GM04504 (cell line): ENCODE measurements at places on chromosomes 12 and 14.

- DNase-seq: no peak
Measured at GRCh38 chr14:104545151-104545941, 34.2 kb upstream of the C14orf180 start.

DNA sequence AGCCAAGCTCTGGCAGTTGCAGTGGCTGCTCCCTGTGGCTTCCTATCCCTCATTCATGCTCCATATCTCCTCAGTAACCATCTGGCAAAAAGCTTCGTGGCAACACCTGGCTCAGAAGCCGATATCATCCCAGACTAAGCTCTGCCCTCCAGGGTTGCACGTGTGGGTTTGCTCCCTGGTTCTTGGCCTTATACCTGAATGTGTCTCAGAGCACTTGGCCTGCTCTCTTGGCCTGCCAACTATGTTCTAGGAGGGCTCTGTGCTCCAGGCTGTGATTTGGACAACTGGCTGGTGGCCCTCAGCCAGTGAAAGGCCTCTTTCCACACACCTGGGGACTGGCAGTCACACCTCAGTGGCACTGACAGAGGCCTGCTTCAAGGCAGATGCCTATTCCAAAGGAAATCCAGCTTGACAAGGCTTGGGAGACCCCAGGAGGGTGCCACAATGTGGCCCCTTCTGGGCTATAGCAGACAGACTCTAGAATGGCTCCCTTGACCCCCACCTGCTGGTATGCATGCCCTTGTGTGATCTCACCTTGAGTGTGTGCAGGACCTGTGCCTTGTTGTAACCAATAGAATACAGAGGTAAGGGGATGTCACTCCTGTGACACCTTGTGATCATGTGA lies 10.5 kb downstream of the PLD4 start:
- no peak for DNase-seq

DNA sequence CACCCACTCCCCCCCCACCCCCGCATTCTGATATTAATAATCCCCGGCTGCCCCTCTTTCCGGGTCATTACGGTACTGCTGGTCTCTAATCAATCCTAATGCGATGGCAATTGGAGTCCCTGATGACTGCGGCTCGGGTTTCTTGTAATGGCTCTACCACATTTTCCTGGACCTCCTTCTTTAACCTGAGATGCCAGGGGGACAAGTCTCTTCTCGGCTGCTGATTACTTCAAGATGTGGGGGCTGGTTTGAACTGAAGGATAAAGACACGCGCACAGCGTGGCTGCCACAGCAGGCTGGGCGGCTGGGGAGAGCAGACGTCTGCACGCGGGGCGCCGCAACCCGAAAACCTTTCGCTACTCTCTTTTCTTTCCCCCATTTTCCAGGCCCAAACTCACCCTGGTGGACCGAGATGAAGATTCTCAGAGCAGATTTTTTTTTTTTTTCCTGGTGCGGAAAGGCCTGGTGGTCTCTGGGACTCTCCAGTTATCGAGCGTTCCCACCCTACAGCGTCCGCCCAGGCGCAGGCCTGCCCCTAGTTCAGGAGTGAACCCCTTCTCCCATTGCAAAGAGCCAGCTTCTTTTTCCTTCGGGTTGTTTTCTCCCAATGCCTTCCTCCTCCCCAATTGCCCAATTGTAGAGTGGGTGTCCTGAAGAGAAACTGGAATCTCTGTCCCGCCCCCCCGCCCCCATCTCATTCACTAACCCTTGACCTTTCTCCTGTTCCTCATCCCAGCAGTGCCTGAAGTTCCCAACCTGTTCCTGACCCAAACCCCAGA lies 6.0 kb upstream of the SIX1 start:
- no peak for DNase-seq

DNA sequence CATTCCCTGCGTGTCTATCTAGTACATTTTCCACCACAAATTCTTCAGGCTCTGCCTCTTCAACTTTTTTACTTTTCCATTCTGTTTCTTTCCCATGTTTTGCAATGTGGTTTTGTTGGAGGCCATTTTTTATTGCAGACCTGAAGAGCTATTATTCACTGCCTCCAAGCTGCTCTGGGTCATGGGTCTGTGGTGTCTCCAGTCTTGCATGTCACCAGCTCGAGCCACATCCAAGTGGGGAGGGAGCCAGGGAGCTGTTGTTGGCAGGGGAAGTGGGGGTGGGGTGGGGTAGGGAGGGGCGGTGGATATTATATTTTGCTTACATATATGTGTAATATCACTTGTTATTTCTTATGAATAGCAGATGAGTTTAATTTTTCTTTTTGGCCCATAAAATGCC lies 69.1 kb downstream of the VEZT start:
- no peak for DNase-seq

- no peak for DNase-seq
Measured at GRCh38 chr14:59677771-59678231, 101.2 kb upstream of the CCDC175 start.

DNA sequence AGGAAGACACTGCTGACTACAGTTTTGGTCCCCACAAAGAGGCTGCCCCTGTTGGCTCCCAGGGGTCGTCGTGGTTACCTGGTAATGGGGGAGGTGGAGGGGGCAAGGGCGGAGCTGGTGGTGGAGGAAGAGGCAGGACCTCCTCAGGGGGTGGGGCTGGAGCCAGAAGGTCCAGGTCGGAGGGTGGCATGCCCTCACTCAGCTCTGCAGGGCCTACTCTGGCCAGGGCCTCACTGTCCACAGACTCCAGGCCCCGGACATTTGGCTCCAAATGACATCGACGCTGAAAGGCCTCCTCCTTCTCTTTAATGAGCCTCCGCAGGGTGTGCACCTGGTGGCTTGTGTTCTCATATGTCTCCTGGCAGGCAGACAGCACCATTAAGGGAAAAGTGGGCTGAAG lies 28.5 kb downstream of the PRPF40B start:
- DNase-seq: no peak

- no peak for DNase-seq
Measured at GRCh38 chr14:73397810-73398209, 60.5 kb downstream of the NUMB start.

- no peak for DNase-seq
Measured at GRCh38 chr12:117749431-117749830, 219.4 kb downstream of the KSR2 start.

DNA sequence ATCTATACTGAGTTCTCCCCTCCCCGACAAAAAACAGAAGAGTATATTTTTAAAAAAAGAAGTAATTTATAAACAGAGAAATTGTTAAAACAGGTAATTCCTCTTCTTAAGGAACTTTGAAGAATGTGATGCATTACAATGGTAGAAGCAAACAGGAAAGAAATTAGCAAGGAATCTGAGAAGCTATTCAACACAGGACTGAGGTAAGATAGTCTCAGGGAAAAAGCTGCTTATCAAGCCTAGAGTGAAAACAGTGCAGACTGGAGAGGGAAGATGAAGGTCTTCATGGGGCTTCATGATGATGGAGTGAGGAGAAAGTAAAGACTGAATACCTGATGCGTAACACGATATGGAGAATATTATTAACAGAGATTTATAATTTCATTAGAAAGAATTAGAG lies 880.0 kb downstream of the SLC16A7 start:
- no peak for DNase-seq

- DNase-seq: no peak
Measured at GRCh38 chr12:84305144-84305543, 607.5 kb downstream of the SLC6A15 start.

DNA sequence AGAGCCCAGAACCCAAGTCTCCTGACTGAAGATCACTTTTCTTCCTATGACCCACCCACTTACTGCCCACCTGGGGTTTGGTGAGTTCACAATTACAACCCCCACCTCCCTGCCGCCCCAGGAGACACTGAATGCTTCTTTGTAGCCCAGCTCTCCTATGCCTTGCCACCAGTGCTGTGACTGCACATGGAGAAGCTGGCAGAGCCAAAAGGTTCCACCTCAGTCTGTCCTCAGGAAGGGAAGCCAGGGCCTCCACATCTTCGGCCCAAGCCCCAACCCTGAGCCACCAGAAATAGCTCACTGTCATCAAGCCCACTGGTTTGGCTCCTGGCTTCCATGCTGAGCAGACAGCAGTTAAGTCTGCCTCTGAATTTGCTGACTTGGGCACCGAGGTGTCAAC lies 25.6 kb downstream of the OTUB2 start:
- DNase-seq: no peak

DNA sequence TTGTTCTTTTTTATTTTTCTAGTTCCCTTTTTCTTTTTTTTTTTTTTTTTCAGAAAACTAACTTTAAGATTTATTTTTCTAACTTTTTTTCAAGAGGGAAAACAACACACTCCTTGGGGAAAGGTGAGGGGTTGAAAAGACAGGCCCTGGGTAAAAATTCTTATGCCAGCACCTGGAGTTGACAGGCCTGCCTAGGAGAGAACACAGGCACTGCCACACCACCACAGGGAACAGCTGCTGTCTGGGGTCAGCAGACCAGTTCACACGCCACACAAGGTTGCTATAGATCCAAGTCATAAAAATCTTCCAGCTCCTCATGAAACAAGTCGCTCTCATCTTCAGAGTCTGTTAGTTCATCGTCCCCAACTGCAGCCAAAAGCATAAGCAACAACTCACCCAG lies 246.4 kb downstream of the C12orf50 start:
- no peak for DNase-seq

DNA sequence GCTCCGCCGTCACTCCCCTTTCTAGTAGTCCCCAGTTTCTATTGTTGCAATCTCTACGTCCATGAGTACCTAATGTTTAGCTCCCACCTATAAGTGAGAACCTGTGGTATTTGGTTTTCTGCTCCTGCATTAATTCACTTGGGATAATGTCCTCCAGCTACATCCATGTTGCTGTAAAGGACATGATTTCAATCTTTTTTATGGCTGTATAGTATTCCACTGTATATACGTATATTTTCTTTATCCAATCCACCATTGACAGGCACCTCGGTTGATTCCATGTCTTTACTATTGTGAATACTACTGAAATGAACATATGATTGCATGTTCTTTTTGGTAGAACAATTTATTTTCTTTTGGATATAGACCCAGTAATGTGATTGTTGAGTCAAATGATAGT lies 114.7 kb downstream of the ANKS1B start:
- DNase-seq: no peak

DNA sequence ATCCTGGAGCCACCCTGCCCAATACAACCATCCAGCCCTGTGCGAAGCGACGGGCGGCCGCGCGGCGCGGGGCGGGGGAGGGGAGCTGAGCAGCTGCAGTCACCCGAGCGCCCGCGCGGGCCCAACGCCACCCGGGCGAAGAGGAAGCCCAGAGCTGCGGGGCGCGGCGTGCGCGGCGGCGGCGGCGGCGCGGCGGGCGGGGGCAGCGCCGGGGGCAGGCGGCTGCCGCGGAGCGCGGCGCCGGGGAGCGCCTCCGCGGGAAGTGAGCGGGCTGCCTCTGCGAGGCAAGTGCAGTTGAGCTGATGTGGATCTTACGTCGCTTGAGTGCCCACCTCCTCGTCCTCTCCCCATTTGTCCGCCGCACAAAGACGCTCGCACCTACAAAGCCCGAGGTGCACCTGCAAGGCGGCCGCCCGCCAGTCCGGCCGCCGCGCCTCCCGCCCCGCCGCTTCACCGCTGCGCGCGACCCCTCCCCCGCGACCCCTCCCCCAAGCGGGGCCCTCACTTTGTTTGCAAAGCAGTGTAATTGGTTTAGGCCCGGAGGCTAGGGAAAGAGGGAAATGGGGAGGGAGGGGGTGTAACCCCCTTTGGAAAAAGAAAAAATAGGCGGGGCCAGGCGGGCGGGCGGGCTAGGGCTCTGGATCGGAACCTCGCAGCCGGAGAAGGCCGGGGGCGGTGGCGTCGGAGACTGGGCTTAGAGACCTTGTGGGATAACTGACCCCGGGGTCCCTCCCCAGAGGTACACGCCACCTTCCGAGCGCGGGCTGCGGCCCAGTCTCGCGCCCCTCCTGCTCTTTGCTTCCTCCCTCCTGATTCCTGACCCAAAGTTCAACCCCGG lies at the start of the genes FOXA1 and TTC6:
Gene FOXA1 (minus strand): TSS at position 279 of the 838 bp plus-strand sequence. CDS start 277 bp downstream, at position 2.
Gene TTC6 (plus strand): TSS at position 659 of the 838 bp plus-strand sequence. CDS start 26,436 bp downstream, outside the sequence.
- DNase-seq: no peak

GRCh38 chr14:59055439-59056045 lies 132.9 kb upstream of the DAAM1 start:
- peak; percentile 20 for DNase-seq

GRCh38 chr14:22303589-22304195 lies 285.3 kb downstream of the DAD1 start:
- DNase-seq: no peak

- no peak for DNase-seq
Measured at GRCh38 chr12:110776410-110776809, 33.7 kb upstream of the PPP1CC start.

- DNase-seq: no peak
Measured at GRCh38 chr14:73248108-73248868, 11.0 kb downstream of the PAPLN start.

GRCh38 chr14:50362764-50363713 lies 33.6 kb downstream of the CDKL1 start:
- DNase-seq: no peak

GRCh38 chr14:101241807-101242278 lies 319.5 kb upstream of the DIO3 start:
- no peak for DNase-seq

DNA sequence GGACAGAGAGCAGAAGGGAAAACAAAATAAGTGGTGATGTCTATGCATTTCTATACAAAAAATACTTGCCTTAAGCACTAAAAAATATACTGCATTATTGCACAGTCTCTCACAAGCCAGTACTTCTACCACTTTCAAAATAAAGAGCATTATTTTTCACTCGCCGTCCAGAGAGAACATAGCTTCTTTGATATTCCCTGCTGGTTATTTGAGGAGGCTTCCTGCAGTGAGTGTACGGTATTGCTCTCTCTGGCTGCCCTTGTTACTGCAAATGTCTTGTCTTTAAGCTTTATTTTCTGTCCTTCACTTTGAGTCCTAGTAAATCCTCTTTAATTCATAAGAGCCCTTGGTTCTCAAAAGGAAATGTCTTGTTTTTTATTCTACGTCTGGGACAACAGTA lies 81.1 kb downstream of the EML1 start:
- no peak for DNase-seq

- no peak for DNase-seq
Measured at GRCh38 chr14:29148221-29148620, 381.6 kb downstream of the FOXG1 start.

- DNase-seq: no peak
Measured at GRCh38 chr12:91332302-91332701, 149.7 kb upstream of the DCN start.

DNA sequence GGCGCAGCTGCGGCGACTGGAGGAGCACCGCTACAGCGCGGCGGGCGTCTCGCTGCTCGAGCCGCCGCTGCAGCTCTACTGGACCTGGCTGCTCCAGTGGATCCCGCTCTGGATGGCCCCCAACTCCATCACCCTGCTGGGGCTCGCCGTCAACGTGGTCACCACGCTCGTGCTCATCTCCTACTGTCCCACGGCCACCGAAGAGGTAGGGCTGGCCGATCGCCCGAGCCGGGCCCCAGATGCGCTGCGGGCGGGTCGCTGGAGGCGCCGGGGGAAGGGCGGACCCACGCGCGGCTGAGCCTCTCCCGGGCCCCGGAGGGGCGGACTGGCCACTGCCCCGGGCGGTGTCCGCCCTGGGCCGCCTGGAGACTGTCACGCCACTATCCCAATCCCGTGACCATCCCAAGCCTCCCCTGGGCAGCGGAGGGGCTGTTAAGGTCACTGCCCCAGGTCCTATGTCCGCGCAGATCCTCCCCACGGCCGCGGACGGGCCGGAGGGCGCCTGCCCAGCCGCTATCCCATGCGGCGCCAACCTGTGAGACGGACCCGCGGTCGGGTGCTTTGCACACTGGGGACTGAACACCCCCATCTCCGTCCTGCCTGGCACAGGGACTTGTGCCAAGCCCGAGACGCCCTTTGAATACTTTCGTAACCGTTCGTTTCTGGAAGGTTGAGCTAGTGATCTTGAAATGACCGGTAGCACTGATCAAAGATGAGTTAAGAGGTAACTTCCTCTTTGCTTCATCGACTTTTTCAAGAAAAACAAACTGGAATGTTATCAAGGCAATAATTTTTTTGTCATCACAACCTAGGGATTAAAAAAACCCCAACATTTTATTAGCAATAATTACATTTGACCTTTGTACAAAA lies 725 bp downstream of the CHPT1 start:
- DNase-seq: no peak

- no peak for DNase-seq
Measured at GRCh38 chr12:89523843-89524540, 604 bp downstream of the GALNT4 start.
